ENCODE measurements at places on chromosomes 2 and 18.

- DNase-seq, result no peak
Observed at GRCh38 chr2:237411683-237412423, 2.1 kb downstream of the COL6A3 start.

DNA sequence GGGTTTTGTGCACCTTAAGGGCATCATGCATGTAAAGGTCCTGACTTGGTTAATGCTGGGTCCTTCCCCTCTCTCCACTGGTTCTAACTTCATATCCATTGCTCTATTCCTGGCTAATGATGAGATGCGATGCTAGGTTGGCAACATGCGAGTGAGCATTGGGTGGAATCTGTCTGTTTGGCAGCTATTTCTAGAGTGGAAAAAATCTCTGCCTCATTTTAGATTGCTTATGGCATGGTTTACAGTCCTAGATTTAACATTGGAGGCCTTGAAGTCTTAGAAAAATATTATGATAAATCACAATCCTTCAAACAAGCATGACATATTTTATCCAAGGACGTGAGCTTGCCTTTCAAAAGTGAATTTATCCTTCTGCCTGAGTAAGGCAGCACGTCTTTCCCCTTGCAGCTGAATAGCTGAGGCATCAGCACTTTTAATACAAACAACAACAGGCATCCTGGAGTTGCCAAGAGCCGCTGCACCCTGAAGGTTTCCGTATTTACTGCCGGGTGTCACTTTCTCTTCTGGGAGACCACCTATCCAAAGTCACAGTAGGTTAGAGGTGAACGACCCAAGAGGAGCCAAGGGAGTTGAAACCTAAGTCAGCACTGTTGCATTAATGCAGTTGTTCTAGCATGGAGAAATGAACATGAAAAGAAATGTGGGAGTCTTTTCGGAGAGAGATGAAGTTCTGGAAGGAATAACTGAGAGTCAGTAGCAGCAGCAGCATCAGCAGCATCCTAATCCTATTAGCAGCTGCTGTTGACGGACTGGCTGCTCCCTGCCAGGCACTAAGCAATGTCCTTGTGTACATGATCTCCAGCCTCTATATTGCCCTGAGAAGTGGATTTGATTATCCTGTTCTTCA lies 78.4 kb downstream of the MAPK4 start:
- DNase-seq, result no peak

DNA sequence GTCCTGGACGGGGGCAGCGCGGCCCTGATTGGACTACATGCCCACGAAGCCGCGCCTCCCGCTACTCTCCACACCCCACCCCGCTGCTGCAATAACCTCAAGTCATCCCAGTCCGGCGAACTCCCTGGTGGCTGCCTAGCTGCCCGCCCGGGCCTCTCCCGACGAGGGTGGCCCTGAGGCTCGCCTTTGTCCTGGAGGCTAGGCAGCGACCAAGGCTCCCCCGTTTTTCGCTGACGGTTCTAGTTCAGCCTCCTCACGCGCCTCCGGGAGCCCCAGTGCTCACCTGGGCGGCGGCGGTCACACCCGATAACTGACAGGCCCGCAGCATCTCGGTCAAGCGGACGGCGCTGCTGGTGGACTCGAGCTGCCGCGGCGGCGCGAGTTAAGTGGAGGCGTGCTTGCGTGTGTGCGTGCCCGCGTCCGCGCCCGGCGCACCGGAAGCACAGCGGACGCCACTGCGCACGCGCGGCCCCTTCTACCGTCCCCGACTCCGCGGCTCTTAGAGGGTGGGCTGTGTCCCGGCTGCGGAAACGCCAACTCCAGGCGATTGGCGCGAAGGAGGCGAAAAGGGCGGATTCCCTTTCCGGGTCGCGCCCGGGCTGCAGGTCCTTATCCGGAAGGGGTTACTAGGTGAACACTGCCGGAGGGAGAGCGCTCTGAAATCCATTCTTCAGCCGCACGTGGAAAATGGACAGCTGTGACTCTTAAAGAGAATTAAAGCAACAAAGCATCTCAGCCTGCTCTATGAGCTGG lies at the start of gene IMMT:
TSS of gene IMMT (minus strand) at position 408 of the 753 bp plus-strand sequence. CDS start at position 328, 80 bp downstream.
- DNase-seq, result peak; percentile 95

GRCh38 chr2:142094233-142094632 lies 36.6 kb downstream of the LRP1B start:
- DNase-seq, result no peak

DNA sequence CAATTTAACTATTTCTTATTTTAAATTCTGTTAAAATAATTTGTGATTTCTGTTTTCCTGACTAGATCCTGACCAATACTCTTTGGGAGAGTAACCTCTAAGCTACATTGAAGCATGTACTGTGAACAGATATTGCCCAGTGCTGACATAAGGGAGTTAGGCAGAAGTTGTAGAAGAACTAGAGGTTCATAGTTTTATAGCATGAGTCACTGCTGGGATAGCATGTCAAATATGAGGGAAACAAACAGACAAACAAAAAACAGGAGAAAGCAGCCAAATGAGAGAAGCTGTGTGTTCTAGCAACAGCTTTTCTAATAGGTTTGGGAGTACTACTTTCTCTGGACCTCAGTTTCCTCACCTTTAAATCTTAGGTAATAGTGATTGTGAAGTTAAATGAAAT lies 72.4 kb downstream of the CERS6 start:
- peak; percentile 24 for DNase-seq

All from M059J (cell line).